Left ventricle myocardium superior (tissue), 1 donor: ENCODE measurements at places on chromosomes 1 and 21. TPM values are rescaled to one million over a fixed set of nuclear protein-coding genes. Genes with fewer than 3 reads are reported as not detected.
A peak's percentile ranks its signal among the peaks of the same experiment; 100 is the strongest.

Gene RUNX3
- total RNA-seq = 0.89 TPM

Gene GCSAML
- total RNA-seq = not detected

- DNase-seq = no peak
Measured at GRCh38 chr21:28723646-28724045, 269.0 kb downstream of the LTN1 start.

- peak; percentile 93 for DNase-seq
Measured at GRCh38 chr1:210328746-210329503, at the start of gene HHAT. Gene HHAT (plus strand): TSS chr1:210328902. CDS start chr1:210348976, 20,074 bp downstream.

- no peak for DNase-seq
Measured at GRCh38 chr1:204894606-204895005, 23.9 kb downstream of the NFASC start.
